ENCODE measurements at places on chromosomes 16 and 17.

- DNase-seq: no peak
Measured at GRCh38 chr16:78677181-78677731, 577.8 kb downstream of the WWOX start.

DNA sequence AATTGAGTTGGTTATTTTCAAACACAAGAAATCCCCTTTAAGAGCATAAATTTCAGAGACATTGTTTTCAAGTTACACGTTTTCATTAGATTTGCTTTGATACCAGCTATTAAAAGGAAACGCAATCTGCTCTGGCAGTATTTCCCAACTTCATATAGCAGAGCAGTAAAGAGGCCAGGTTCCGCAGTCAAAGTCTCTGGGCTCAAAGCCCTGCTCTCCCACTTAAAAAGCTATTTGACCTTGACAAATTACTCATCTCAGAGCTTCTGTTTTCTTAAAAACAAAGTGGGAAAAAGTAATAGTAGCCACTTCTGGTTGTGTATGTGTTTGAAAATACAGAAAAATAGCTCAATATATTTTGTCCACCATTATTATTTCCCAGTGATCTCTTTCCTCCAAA, 89.7 kb upstream of the CDYL2 start:
- no peak for DNase-seq

DNA sequence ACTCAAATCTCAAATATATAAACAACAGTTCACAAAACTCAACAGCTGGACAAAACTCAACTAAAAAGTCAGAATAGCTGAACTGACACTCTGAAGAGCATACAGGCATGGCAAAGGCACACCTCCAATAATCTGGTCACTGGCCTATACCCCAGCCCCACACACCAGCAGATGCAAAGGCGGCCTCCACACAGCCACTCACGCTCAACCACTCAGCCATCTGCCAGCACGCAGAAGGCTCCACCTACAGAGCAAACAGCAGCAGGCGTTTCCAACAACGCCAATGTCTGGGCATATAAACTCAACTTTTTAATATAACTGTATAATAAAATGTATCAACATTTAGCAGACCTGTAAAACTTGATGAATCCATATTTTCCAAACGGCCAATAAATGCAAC, 17.2 kb downstream of the USP7 start:
- DNase-seq: no peak

- peak; percentile 28 for DNase-seq
Measured at GRCh38 chr16:2520784-2521531, 787 bp downstream of the AMDHD2 start.

- no peak for DNase-seq
Measured at GRCh38 chr17:31216031-31216751, 80.8 kb downstream of the OMG start.

- DNase-seq: no peak
Measured at GRCh38 chr17:33929181-33929724, 325.8 kb upstream of the CCL2 start.

DNA sequence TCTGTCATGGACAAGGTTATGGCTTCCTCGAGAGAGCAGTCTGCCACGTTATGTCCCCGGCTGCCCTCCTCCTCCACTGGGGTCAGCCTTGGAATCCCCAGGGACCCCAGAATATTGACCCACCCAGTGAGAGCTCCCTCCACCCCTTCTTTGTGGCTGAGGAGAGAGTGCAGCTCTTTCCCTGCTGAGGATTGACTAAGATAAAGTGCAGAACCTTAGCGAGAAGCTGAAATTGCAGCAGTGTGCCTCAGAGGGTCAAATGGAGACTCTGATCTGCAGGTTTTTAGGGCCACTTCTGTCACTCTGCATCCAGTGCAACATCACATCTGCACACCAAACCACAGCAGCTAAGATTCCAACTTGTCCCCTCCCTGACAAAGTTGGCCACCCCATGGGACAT, 25.6 kb upstream of the PMFBP1 start:
- DNase-seq: no peak

DNA sequence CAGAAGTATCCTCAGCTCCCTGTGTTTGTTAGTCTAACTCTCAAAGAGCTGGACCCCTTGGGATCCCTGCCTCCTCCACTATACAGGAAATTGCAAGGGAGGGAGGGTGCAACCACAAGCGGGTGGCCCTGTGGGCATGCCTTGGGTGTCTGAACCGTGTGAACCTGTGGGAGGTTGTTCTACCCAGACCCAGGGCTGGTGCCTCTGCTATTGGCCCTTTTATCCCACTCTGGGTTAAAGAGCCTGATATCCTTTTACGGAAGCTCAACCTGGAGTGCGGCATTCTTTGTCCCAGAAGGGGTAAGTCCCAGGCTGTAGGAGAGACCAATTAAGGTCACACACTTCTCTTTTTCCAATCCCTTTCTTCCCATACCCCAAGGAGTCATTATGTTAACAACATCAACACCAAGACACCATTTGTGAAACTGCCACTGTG, 53.4 kb downstream of the ARSG start:
- no peak for DNase-seq

DNA sequence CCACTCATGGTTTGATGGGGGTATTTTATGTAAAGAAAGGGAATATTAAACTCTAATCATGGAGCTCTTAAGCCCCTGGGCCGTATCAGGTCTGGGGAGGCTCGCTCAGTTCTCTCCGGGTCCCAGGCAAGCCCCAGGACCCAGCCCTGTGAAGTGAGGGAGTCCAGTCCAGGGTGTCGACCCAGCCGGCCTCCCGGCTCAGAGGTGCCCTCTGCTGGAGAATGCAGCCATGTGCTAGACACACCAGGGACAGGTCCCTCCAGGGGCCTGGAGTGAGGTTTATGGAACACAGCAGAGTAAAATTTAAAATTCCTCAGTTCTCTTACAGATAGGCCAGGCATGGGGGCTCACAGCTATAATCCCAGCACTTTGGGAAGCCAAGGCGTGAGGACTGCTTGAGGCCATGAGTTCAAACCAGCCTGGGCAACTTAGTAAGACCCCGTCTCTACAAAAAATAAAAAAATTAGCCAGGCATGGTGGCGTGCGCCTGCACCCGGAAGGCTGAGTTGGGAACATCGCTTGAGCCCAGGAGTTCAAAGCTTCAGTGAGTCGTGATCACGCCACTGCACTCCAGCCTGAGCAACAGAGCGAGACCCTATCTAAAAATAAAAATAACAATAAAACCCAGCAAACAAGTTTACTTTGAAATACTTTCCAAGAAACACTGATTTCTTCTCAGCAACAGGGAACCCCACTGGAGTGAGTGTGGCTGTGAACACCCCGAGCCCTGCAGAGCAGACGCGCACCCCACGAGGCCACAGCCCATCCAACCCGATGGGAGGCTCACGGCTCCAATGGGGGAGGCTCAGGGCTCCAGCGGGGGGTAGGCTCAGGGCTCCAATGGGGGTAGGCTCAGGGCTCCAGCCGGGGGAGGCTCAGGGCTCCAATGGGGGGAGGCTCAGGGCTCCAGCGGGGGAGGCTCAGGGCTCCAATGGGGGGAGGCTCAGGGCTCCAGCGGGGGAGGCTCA, 72.2 kb downstream of the ZNF778 start:
- peak; percentile 30 for DNase-seq

DNA sequence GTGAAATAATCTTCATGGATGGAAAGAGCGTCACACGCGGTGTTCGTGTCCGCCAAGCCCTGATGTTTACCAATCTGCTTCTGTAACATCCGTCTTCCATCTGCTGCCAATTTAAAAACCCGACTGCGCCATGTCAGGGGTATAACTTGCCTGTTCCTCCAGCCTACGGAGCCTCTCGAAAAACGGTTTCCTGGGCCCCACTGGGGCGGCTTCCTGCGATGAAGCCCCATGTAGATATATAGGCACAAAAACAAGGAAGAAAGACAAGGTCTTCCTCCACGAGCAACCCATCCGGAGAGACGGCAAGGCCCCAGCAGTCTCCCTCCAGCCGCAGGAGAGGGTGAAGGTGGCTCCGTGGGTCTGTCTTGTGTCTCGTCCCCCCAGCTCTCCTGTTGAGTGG, at the start of gene PTX4:
TSS of gene PTX4 (minus strand) at position 326 of the 400 bp plus-strand sequence. CDS start at position 291, 35 bp downstream.
- DNase-seq: no peak

DNA sequence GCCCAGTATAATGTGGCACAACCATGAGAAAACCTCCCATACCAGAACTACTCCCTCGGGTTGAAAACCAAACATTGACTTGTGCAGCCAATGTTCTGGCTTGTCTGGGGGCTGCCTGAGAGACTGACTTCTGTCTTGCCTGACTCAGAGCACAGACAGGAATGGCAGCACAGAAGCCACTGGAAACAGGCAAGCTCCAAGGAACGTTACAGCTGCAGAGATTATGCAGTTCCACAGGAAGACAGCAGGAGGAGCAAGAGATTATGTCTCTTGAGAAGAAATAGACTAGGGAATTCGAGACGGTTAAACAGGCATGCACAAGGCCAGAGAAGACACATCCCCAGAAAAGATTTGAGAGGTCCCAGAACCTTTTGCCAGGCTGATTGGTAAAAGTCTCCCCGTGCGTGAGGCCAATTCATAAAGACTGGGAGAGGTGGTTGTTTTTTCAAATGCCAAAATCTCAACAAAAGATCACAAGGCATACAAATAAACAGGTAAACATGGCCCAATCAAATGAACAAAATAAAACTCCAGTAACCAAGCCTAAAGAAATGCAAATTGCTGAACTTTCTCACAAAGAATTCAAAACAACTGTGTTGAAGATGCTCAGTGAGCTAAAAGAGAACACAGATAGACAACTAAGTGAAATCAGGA, 90.6 kb upstream of the CDH5 start:
- no peak for DNase-seq

GRCh38 chr17:74610108-74610507, 13.4 kb downstream of the CD300E start:
- DNase-seq: no peak

- no peak for DNase-seq
Measured at GRCh38 chr16:76656994-76657393, 379.8 kb downstream of the CNTNAP4 start.

GRCh38 chr17:45273551-45273957, 11.7 kb upstream of the SPATA32 start:
- no peak for DNase-seq

GRCh38 chr17:40242774-40243173, 23.7 kb downstream of the WIPF2 start:
- no peak for DNase-seq

All from stimulated activated CD8-positive, alpha-beta memory T cell treated with anti-CD3 and anti-CD28 coated beads, Interleukin-7, amount 100 ng/mL, for 1 hour (primary cell).